Pancreas (tissue), 10 donors: ENCODE measurements at places on chromosomes 2 and 18.
A peak's percentile ranks its signal among the peaks of the same experiment; 100 is the strongest.

DNA sequence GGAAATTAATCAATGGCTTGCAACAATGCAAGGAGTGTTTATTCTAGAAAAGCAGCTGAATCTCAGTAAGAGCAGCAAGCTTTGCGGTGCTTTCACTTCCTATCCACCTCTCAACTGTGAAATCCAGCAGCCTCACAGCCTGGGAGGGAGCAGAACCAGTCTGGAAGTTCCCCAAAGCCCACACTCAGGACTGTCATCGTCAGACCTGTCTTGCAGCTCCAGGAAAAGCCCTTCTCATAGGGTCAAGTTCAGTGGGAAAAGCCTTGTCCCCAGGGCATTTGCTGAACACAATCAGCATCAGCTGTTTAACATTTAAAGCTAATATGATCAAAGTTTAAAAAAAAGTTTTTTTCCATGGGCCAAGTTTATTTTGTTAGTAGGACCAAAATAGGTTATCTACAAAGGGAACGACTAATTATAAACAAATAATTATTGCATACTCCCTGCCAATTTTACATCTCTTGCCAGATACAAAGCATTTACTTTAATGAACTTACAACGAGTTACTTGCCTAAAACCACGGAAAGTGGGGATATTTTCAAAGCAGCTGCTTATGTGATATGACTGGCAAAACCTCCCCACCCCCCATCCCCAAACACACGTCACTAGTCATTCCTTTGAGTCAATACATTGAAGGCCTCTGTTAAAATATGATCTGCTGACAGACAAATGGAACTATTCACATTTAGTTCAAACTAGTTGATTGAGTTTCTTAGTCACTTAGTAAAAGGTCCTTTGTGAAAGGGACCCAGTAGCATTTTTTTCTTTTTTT lies 36.8 kb downstream of the PARD6G start:
- DNase-seq: no peak

GRCh38 chr2:238425979-238426567 lies 654 bp upstream of the ASB1 start:
- no peak for DNase-seq

DNA sequence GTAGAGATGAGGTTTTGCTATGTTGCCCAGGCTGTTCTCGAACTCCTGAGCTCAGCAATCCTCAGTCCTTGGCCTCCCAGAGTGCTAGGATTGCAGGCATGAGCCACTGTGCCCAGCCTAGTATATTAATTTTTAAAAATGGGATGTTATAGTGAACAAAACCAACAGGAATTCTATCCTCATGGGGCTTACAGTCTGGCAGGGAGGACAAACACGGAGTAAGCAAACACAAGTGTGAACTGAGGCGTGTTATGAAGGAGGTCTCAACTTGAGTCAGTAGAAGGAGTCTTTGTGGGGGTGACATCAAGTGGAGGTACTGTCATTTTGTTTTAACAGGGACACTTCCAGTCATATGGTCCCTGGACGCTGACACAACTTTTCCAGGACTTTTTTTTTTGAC lies 33.1 kb downstream of the EMILIN2 start:
- DNase-seq: no peak

- no peak for DNase-seq
Observed at GRCh38 chr2:88737385-88737784, 45.9 kb downstream of the RPIA start.

- no peak for DNase-seq
Observed at GRCh38 chr18:4096486-4096885, 358.6 kb downstream of the DLGAP1 start.

- peak; percentile 39 for DNase-seq
Observed at GRCh38 chr2:49490710-49491109, 336.4 kb upstream of the FSHR start.

- no peak for DNase-seq
Observed at GRCh38 chr2:200781616-200782015, 30.1 kb upstream of the BZW1 start.

DNA sequence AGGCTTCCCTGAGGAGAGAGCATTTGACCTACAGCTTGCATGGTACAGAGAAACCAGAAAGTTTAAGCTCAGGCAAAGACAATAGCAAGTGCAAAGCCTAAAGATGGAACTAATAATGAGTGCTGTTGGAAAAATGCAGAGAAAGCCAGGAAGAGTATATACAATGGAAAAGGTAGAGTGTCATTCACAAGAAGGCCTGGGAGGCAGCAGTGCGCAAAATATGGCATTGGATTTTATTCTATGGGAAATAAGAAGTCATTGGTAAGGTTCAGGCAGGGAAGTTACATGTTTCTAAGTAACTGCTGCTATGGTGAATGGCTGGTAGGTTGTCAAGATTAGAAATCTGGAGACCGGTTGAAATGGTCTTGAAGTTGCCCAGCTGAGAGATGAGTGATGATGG lies 2167.3 kb upstream of the CELF4 start:
- no peak for DNase-seq

- DNase-seq: no peak
Observed at GRCh38 chr18:40849886-40850285, 1105.1 kb upstream of the PIK3C3 start.

DNA sequence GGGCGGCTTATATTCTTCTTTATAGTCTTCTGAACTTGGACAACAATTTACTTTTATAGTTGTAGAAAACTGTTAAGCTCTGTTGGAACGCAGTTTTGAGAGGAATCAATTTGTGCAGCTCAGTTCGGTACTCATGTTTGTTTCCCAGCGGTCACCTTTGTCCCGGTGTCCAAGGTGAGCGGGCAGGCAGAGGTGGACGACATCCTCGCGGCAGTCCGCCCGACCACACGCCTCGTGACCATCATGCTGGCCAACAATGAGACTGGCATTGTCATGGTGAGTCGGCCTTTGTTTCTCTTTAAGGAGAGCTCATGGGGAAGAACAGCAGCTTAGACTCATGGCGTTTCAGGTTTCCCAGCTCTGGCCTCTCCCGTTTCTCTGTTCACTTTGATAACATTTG lies 18.6 kb upstream of the ESPNL start:
- no peak for DNase-seq

DNA sequence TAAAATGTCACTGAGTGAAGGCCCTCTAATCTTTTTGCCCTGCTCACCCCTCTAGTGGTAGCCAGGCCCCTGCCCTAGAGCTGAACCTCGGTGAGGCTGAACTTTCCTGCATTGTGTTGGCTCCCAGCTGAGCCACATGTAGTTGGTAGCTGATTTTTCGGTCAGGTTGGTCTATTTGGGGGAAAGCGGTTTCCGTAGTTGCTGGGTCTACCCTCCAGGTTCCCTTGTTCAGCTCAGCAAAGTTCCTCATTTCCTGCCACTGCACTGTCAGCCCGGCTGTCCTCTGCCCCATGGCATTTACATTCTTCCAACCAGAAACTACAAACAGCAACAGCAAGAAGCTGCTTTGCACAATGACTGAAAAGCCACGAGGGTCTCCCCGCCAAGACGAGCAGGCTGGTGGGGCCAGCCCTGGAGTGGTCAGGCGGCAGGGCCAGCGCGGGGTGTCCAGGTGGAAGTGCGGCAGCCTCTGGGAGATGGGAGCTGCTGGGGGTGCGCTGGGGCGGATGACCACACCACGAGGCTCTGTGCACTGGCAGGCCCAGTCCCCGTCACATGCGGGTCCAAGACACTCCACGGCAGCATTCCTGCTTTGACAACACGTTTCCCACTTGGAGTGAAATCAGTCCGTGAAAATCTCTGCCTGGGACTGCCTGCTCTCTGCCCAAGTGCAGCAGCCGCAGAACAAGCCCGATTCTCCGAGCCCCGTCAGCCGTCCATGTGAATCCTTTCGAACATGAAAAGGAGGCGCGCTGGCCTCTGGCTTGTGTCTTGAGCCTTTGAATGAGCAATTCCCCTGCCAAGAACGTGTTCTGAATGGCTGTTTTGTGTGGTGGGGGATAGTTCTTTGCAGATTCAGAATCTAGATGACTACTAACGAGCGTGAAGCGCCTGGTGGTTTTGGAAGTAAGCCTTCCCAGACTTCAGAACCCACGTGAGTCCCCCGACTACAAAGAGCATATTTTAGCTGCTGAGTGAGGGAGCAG lies 159.4 kb downstream of the ASB1 start:
- DNase-seq: no peak

DNA sequence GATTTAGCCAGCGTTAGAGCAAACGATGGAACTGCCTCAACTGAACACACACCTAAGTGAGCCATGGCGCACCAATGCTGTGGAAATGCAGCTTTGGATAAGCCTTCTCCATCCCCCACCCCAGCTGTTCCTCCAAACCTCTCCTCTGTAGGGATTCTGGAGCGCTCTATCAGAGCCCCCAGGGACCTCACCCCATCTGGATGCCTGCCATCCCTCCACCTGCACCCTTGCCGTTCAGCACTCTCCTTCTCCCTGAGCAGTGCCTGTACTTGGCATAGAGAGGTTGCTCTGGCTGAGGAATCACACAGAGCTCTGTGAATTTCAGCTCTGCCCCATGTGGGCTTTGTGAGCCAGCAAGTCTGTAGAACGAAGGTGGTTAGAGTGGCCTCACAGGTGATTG lies 42.8 kb upstream of the INHBB start:
- no peak for DNase-seq

DNA sequence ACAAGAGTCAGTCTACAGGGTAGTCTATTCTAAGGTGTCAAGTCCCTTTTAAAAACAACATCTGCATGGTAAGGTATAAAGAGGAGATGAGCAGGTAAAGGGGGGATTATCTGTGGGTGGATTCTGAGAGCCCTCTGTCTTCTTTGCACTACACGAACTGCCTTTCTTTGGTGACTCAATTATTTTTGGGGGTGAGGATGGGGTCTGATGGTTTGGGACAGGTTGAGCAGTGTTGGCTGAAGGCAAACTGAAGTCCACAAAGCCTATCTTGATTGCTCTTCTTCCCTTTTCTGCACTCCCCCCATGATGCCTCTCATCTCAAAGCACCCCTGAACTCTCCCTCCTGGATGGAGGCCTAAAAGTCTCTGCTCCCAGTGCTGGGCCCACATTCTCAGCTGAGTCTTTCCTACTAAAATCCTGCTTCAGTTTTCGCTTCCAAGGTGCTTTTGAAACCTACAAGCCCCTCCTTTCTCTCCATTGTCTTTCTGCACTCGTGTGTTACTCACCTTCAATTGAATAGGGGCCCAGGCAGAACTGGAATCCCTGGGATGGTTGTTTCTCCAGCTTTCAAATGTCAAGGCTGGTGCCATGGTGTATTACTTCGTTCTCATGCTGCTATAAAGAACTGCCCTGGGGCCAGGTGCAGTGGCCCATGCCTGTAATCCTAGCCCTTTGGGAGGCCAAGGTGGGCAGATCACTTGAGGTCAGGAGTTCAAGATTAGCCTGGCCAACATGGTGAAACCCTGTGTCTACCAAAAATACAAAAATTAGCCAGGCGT lies 64.3 kb downstream of the PRKCE start:
- DNase-seq: no peak

GRCh38 chr2:226002438-226002837 lies 602.9 kb downstream of the NYAP2 start:
- DNase-seq: no peak

DNA sequence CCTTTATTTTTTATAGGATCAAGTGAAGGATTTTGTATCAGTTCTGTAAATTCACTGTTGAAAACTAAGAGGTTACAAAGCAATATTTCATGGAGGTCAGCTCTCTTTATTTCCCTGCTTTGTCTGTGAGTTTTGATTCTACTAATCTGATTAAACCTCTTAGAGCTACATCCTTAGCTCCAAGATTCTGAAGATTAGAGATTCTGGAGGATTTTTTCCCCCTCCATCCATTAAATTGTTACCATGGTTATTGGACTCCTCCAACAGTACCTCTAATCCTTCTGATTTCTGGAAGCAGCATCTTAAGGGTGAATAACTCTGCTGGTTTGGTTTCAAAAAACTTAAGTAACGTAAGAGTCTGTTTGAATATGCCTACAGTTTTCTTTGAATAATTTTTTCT lies 110.0 kb downstream of the TANC1 start:
- no peak for DNase-seq

GRCh38 chr2:180644709-180645108 lies 335.7 kb upstream of the UBE2E3 start:
- DNase-seq: no peak

DNA sequence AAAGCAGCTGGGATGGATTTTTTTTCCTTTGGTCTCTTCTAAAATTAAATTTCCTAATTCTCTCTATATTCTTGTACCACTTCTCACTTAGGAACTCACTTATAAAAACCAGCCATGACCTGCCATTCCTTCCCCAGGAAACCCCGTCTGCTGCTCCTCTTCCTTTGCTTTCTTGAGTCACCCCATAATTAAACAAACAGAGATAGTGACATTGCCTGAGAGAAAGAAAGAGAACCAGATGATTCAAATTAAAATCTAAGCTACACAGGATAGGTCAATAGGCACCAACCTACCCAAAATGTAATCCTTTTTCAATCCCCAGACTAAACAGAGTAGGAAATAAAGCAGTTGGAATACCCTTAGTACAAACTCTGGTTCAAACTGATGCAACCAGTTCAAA lies 9.7 kb downstream of the STK39 start:
- DNase-seq: no peak

GRCh38 chr2:114022360-114023085 lies 132.6 kb downstream of the ACTR3 start:
- DNase-seq: no peak

DNA sequence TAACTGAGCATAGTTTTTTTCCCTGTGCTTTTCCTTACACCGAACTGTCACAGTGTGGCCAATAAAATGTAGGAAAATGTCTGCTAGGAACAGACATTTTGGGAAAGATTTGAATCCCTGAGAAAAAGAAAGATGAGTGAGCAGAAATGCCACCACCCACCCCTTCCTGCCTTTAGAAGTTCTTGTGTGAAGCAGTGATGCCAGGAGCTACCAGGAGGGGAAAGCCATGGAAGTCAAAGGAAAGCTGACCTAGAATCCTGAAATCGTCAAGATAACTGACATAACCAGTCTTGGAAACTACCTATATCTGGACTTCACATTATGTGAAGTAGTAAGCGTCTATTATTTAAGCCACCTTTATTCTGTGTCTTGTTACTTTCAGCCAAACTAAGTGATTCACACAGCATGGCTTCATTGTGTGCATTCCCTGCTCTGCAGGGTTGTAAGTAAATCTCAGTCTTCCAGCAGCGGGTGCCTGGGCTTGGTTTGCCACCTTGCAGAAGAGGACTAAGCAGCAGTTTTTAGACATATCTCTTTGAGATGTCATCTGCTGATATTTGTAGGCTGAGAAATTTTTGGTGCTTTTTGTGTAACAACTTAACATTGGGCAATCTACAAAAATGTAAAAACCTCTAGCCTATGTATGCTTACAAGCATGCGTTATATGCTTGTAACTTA lies 11.2 kb upstream of the SPRED2 start:
- DNase-seq: no peak

- DNase-seq: no peak
Observed at GRCh38 chr2:96928277-96928781, 58.1 kb downstream of the FAM178B start.

GRCh38 chr2:152444448-152444847 lies 109.5 kb downstream of the FMNL2 start:
- DNase-seq: no peak

DNA sequence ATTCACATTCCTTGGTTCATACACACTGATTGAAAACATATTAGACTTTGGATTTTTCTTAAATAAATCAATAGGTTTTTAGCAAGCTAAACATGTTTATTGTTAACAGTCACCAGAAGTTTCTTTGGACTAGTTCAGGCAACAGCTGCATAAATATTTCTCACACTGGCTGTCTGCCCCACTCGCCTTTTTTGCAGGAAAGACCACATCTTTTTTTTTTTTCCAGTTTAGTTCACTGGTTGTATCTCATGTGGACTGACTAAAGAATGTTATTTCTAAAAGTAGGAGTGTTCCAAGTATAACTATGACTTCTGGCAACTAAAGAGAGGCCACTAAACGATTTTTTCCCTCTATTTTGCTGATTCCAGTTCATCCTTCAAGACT lies 31.1 kb downstream of the SLC40A1 start:
- no peak for DNase-seq
